ENCODE measurements at places on chromosomes 12 and 14.

DNA sequence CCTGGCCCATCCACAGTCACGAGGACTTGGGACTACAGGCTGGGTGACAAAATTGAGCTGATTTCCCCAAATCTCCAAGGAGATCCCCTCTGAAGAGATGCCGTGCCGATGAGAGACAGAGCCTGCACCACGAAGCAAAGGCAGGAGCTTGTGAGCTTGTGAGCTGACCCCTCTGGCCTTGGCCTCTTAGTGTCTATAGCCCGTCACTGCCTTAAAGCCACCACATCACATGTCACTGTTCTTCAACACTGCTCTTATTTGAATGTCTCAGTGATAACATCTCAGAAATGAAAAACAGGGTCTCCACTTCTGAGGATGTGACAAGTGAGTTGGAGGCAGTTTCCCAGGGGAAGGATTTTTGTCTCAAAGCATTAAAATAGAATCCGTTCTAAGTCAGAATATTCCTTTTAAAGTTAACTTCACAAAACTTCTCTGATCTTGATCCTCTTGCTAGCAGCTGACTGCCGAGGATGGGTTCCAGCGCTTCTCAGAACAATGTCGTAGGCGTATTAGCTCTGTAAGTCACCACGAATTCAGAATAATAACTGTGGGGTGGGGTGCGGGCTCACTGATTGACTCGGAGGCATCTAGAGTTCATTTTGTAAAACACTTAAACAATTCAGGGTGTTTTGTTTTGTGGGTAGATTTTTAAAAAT is 37.5 kb downstream of the CHST11 start:
- DNase-seq = peak; percentile 56

- DNase-seq = no peak
Observed at GRCh38 chr14:24077086-24077485, 5.7 kb downstream of the CPNE6 start.

DNA sequence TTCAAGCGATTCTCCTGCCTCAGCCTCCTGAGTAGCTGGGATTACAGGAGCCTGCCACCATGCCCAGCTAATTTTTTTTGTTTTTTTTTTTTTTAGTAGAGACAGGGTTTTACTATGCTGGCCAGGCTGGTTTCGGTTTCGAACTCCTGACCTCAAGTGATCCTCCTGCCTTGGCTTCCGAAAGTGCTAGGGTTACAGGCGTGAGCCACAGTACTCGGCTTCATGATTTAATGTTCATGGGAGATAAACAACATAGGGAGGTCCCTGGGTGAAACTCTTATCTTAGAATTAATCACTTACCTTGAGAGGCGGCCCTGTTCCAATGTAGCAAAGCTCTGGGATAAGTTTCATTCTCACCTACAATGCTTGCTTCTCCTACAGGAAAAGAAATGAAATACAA is 48.3 kb downstream of the SEL1L start:
- DNase-seq = no peak

GRCh38 chr12:12881151-12881909 is 10.0 kb upstream of the GPRC5A start:
- DNase-seq = peak; percentile 49

- DNase-seq = no peak
Observed at GRCh38 chr12:78802593-78802992, 62.0 kb upstream of the SYT1 start.

DNA sequence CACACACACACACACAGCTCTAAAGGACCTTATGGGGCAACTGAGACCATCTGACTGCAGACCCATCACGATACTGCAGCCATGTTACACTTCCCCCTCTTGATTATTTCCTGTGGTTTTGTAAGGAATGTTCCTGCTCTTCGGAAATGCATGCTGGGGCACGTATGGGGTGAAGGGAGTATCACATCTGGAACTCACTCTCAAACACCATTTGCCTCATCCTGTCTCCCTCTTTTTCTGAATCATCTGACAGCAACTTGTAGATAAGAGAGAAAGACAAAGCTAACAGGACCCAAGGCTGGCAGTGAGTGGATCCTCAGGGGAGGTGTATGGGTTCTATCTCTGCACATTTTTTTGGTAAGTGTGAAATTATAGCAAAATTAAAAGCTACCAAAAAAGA is 50.3 kb downstream of the RIMBP2 start:
- no peak for DNase-seq

DNA sequence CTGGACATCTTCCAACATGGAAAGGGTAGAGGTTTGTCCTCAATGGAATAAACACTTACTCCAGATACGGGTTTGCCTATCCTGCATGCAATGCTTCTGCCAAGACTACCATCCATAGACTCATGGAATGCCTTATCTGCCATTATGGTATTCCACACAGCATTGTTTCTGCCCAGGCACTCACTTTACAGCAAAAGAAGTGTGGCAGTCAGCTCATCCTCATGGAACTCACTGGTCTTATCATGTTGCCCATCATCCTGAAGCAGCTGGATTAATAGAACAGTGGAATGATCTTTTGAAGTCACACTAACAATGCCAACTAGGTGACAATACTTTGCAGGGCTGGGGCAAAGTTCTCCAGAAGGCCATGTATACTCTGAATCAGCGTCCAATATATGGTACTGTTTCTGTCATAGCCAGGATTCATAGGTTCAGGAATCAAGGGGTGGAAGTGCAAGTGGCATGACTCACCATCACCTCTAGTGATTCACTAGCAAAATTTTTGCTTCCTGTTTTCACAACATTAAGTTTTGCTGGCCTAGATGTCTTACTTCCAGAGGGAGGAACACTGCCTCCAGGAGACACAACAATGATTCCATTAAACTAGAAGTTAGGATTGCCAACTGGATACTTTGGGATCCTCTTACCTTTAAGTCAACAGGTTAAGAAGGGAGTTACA is 140.4 kb downstream of the SLC35F4 start:
- DNase-seq = no peak

GRCh38 chr12:111453071-111453989 is 47.6 kb downstream of the SH2B3 start:
- no peak for DNase-seq

Measured in hematopoietic multipotent progenitor cell treated with erythropoietin and hydrocortisone succinate and interleukin-3 and kit ligand, for 4 days (in vitro differentiated cells).